ENCODE measurements at places on chromosomes 11 and 22.
A peak's percentile ranks its signal among the peaks of the same experiment; 100 is the strongest.

DNA sequence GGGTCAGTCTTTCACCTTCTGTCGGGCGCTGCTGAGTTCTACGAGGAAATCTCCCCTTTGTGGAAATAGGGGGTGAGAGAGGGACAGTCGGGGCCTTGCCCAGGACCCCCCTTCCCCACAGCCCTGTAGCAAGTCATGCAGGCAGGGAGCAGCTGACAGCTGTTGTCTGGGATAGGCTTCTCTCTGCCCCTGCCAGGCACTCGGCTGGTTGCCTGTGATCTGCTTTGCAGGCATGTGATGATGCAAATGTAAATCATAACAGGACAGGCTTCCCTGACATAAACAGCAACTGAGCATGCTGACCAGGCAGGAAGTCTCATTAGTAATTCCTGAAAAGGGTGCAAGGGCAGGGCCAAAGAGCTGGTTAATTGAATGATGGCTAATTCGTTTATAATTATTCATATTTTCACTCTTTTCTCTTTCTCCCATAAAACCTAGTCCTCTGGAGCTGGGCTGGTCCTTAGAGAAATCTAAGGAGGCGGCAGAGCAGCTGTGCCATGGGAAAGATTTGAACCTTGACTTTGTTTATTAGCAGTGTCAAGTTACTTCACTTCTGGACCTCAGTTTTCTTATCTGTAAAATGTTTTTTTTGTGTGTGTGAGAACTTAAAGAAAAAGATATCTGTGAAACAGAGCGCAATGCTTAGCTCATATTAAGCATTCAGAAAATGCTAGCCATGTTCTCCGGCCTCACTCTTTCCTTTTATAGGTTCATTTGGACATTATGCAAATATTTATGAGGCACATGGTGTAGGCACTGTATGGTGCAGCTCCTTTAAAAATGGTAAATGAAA, 129.7 kb downstream of the LDLRAD3 start:
- peak; percentile 65 for DNase-seq

DNA sequence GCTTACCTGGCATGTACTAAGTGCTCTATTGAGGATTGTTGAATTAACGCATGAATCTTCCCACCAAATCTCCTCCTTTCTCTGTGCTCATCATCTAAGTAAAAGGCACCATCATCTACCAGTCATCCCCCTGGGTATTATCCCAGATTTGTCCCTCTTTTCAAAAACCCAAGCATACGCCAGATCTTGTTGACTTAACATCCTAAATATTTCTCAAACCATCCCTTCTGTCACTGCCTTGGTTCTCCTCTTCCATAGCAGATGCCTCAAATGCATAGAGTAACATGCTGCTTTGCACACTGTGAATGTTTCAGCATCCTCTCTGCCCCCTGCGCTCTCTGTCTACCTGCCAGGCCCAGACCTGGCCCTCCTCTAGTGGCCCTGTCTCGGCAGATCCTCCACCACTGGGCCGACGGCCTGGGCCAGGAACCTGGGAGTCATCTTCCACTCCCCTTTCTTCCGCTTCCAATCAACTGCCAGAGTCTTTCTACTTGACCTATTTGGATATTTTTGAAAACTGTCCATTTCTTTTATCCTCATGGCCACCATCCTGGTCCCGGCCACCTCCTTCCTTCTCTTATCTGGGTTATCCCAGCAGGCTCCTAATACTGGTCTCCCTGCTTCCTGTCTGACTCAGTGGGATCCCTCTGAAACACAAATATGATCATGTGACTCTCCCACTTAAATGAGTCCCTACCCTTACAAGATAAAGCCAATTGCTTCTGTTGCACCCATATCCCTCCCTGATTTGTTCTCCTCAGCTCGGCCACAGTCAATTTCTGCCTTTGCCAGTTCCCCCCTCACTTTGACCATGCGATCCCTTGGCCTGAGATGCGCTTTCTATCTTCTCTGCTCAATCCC, 3.4 kb upstream of the TAB1 start:
- DNase-seq, result no peak

DNA sequence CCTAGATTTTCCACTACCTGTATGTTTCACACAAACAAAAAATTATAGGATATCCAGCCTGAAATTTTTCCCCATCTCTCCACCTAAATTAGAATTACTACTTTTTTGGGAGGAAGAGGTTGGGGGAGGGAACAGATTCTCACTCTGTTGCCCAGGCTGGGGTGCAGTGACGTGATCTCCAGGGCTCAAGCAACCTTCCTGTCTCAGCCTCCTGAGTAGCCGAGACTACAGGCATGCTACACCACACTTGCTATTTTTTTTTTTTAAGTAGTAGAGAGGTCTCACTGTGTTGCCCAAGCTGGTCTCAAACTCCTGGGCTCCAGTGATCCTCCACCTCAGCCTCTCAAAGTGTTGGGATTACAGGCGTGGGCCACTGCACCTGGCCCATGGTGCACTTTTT, 9.5 kb downstream of the JAML start:
- DNase-seq, result no peak

GRCh38 chr11:7595016-7595866, 78.1 kb downstream of the CYB5R2 start:
- no peak for DNase-seq

- peak; percentile 65 for DNase-seq
Observed at GRCh38 chr11:66639066-66639813, 737 bp downstream of the RBM4 start.

DNA sequence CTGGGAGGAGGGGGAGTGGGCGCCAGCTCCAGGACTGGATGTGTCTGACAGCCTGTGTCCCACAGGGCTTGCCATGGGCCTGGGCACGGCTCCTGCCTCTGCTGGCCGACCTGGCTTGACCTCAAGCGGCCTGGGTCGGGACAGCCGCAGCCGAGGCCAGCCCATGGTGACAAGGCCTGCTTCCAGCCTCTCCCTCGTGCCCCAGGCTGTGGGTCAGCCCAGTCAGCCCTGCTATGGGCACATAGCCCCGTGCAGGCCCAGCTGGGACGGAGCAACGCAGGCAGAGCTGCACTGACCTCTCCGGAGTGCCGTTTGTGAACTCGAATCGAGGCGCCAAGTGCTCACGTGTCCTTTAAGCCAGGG, 17.9 kb downstream of the OSBPL5 start:
- no peak for DNase-seq

DNA sequence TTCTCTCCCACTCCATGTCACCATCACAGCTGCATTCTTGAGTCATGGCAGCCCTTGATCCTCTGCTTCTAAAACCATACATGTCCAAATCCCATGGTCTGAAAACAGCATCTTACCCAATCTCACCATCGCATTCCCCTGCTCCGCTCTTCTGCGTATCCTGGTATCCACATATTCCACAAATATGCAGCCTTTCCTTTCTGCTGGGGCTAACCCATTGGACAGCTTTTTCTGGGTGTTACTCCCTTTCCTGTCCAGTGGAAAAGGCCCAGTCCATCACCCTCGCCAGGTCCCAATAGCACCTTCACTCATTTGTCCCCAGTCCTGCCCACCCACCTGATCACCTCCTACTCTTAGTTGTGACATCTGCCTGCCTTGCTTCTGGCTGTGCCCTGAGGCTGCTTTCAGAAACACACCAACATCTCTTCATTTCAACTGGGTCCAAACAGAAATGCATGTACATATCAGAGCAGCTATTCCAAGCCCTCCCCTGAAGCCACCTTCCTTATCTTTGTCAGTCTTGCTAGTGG, 237.6 kb upstream of the TBCEL start:
- no peak for DNase-seq

GRCh38 chr11:13073119-13073981, 64.2 kb downstream of the RASSF10 start:
- no peak for DNase-seq

GRCh38 chr22:29344137-29344536, 28.6 kb upstream of the RASL10A start:
- DNase-seq, result no peak

DNA sequence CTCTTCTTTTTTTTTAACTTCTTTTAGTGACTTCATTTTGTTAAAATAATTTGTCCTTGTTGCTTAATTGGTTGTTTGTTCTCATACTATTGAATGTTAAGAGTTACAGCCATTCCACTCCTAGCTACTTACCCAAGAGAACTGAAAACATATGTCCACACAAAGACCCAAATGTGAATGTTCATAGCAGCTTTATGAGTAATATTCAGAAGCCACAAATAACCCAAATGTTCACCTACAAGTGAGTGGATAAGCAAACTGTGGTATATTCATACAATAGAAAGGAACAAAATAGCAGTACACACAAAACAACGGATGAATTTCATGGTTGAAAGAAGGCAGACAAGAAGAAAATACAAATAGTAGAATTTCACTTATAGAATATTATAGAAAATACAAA, 1.4 kb upstream of the OR4D11 start:
- DNase-seq, result no peak

GRCh38 chr11:125559888-125560287, 9.4 kb upstream of the EI24 start:
- no peak for DNase-seq

- peak; percentile 80 for DNase-seq
Observed at GRCh38 chr22:42648368-42649245, 585 bp downstream of the CYB5R3 start.

DNA sequence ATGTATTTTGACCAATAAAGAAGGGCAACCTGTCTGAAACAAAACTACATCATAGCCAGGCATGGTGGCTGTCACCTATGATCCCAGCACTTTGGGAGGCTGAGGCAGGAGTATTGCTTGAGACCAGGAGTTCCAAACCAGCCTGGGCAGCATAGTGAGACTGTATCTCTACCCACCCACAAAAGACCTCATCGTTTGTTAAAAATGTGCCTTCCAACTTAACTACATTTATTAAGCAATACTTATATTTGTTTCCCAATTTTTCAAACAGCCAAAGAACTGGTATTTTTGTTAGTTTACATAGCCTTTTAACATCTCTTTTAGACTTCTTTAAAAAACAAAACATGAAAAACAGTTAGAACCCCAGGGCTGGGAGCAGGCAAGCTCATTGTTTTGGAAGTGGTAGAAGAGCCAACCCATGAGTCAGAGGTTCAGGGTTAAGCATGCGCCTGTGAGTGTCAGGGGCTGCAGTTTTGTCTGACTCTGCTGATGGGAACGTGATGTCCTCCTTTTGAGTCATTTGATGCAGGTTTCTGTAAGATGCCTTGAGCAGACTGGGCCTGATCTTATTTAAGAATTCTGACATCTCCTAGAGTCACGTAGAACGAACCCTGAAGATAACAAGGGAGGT, 53.9 kb upstream of the CRTAM start:
- DNase-seq, result no peak

- no peak for DNase-seq
Observed at GRCh38 chr11:13691286-13691899, 22.9 kb downstream of the FAR1 start.

DNA sequence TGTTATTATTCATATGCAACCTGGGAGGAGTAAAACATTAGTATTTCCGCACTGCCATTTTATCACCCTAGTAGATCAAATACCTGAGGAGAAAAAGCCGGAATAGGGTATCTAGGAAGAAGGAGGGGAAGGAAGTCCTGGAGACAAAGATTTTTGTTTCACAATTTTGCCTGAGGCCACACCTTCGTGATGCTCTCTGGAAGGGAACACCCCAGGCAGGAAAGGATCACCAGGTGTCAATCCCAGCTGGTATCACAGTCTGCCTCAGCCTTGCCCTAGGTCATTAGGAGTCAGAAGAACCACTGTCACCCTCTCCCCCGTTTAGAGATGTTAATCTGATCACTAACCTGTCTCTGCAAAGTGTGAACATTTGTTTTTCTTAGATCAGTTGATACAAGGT, 35.4 kb upstream of the IGSF9B start:
- DNase-seq, result no peak

GRCh38 chr11:109940816-109941215, 152.4 kb upstream of the ZC3H12C start:
- no peak for DNase-seq

- DNase-seq, result no peak
Observed at GRCh38 chr11:83158965-83159901, 2.3 kb downstream of the PCF11 start.

DNA sequence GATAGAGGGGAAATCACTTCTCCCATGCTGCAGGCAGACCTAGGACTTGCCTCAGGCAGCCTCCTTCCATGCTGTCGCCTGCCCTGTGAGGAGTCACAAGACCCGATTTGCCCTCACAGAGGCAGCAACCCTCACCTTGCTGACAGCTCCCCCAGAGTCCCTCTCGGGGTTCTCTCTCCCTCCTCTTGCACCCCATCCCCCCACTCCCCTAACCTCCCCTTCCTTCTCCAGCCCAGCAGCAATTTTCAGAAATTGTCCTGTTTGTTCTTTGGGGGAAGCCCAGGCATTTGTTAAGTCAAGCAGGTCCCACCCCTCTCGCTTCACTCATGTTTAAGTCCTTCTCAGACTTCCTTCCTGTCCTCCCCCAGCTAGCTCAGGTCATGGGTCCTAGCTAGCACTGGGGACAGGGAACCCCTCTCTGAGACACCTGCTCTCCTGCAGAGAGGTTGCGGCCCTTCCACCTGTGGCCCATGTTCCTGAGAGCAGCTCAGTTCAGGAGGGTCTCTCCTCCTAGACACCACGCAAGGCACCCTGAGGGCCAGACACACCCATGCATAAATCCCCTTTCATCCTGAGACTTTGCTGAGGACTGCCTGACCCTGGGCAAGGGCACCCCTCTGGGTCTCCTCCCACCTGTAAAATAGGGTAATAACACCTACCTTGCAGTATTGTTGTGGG, 6.3 kb upstream of the FXYD2 start:
- DNase-seq, result no peak

GRCh38 chr11:15629690-15630321, 515.1 kb downstream of the INSC start:
- DNase-seq, result peak; percentile 27

GRCh38 chr11:1531449-1532013, 40.5 kb downstream of the DUSP8 start:
- DNase-seq, result no peak

GRCh38 chr11:61732705-61733104, 19.7 kb upstream of the MYRF start:
- no peak for DNase-seq

DNA sequence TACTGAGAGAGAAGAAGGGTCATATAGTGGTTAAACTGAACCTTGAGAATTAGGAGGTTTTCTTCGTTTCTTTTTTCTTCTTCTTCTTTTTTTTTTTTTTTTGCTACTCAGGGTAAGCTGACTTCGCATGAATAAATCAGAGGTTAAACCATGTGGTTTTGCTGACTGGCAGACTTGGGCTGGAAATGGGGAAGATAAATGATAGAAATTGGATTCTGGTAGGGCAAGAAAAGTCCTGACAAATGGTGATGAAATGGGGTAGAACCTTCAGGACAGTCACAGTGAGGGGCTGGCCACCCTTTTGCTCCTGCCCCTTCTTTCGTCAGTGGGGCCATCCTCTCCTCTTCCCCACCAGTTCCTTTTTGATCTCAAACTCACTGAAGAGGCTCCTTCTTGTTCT, 1.6 kb upstream of the SWAP70 start:
- peak; percentile 89 for DNase-seq

- no peak for DNase-seq
Observed at GRCh38 chr11:7115780-7116179, 27.0 kb downstream of the RBMXL2 start.

GRCh38 chr22:24731761-24732160, 42.8 kb downstream of the PIWIL3 start:
- peak; percentile 21 for DNase-seq

GRCh38 chr22:17576470-17576869, 13.2 kb downstream of the SLC25A18 start:
- no peak for DNase-seq

GRCh38 chr22:30717331-30717921, 22.8 kb downstream of the OSBP2 start:
- no peak for DNase-seq

GRCh38 chr22:46355996-46356471, 20.5 kb downstream of the TRMU start:
- no peak for DNase-seq

All from hematopoietic multipotent progenitor cell treated with erythropoietin and hydrocortisone succinate and interleukin-3 and kit ligand, for 4 days (in vitro differentiated cells).